D341Med (cell line): ENCODE measurements at places on chromosomes 7 and 10.

DNA sequence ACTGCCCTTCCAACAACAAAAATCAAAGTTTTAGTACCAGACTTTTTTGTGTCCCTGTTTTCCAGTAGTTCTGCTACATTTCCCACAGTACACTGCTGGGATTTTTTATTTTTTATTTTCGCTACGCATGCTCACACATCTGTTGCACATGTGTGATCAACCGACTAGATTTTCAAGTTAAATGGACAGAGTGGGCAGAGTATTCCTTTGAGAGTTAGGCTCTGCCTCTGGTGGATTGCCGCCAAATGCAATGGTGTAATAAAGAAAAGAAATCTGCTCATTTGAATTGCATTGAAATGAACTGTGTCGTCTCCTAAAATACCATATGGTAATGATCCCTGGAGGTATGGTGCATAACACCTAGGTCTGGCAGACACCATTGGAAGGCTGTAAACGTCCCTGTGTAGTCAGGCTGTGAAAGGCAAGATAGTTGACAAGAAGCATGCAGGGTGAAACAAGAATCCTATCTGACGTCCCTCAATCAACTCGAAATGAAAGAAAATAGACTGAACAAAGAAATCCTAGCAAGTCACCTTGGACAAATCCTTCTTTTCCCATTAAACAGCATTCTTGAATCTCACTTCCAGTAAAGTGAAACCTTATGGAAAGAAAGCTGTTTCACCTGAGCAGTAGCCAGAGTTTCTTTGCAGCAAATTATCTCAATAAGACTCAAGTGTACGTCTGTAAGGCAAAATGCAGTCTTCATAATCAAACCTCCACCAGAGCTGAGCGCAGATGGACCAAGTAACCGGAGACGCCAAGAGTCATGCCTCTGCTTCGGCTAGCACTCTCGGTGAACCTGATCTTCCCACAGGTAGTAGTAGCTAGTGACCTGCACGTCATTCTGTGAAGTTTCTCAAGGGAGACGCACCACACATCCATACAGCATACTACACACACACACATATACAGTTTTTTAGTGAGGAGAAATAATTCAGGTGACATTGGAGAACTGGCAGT lies 357.3 kb downstream of the CRPPA start:
- no peak for DNase-seq

- DNase-seq = no peak
These were observed 1.6 kb downstream of the ATP6V0E2 start for GRCh38 chr7:149875396-149875795.

GRCh38 chr7:47008461-47008860 lies 573.5 kb downstream of the TNS3 start:
- no peak for DNase-seq

DNA sequence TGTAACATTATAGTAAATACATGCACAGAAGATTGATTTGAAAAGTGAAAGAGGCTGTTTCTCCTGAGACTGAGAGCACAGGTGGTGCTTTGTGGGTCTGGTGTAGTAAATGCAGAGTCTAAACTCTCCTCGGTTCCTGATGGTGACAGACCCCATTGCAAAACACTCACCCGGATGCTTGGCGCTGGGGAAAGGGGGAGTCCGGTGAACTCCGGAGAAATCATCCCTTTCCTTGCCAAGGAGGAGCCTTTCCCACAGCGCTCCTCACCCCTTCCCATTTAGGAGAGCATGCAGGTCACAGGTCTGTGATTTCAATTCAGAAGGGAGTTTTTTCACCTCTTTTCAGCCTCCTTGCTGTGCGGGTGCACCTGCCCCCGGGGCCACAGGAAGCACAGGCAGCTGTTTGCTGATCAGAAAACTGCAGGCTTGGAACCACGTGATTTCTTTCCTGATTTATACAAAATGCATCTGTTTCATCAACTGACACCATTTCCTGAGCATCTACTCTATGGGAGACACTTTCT lies 75.6 kb upstream of the LYZL2 start:
- DNase-seq = no peak

GRCh38 chr10:11663763-11664555 lies 52.5 kb upstream of the USP6NL start:
- DNase-seq = no peak

- no peak for DNase-seq
These were observed 534.0 kb downstream of the DNAJB6 start for GRCh38 chr7:157870644-157871290.

DNA sequence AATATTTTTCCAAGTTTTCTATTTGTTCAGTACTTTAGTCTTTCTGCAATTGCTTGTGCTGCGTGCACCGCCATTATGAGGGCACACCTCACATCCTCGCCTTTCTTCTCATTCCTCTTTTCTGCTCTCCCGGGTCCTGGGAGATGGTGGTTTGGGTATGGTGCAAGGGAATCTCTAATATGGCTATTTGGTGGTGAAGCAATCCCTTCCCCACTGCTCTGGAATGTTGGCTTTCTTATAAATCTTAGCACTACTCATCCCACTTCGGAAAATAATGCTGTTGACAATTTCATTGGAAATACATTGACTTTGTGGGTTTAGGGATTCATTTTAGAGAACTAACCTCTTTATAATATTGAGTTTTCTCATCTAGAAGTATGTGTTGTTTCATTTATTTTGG lies 1.9 kb upstream of the GCK start:
- DNase-seq = no peak

GRCh38 chr7:128084896-128085608 lies 53.8 kb upstream of the LRRC4 start:
- no peak for DNase-seq

- no peak for DNase-seq
These were observed 16.8 kb downstream of the RASGEF1A start for GRCh38 chr10:43249962-43250614.

DNA sequence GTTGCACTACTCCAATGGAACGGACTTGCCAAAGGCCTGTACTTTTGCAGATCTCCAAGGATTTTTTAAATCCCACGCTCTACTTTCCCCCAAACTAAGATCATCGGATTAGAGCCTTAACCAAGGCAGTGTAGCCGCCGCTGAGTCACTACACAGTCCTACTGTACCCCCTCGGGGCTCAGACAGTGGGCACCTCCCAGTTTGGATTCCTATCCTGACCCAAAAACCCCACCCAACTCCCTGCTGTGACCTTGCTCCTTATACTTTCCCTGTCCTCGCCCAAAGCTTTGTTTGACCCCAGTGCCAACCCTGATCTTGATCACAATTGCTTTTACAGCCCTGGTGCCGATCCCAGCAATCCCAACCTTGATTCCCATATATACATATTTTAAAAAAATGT lies 17.5 kb upstream of the PLAU start:
- no peak for DNase-seq

DNA sequence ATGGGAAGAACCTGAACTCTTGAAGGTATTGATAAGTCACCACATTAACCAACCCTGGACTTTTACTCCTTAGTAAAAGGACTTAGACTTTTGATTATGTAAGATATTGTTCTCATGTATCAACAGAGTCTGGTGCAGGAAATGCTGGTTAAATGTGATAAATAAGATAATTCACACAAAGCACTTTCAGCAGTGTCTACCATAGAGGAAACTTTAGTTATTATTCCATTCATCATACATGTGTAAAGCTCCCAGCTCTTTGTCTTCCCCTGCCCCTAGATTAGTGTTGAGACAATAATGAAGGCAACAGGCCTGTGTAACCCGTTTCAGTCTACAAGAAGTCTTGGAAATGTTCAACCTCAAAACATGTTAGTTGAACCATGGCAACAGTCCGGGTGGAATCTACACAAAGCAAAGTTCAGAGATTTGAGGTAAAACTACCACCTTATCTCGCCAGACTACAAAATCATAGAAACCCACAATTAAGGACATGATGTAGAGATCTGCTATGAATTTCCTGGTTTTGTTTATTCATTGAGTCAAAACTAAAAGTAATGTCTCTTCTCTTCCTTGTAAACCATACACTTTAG lies 109.9 kb upstream of the ADO start:
- no peak for DNase-seq

- DNase-seq = no peak
These were observed 88.1 kb downstream of the GSAP start for GRCh38 chr7:77327932-77328628.

DNA sequence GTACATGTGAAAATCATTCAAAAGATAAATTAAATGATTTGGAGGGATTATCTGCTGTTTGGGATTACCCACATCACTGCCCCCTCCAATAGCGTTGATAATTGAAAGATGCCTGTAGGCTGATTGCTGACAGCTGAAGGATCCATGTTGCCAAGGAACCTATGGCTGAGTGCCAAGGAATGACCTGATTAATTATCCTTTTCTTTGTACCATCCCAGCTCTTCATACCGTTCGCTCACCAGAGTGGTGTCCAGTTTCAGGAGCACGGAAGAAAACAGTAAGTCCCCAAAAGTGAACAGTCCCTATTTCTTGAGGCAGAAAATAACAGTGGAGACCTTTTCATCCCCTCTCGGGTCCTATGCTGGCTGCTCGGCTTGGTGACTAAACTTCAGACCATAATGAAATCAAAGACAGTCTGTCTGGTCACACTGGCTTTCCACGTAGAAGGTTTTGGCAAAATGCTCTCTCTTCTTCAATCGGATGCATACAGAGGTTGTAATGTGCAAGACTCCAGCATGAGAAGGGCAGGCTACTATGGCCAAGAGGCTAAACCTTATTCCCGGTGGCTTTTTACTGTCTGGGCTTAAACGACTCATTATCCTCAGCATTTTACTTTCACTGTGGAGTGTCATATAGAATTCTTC lies 108.8 kb downstream of the SPAG6 start:
- DNase-seq = no peak
